Effector memory CD4-positive, alpha-beta T cell (primary cell): ENCODE measurements at places on chromosomes 1 and 21.

DNA sequence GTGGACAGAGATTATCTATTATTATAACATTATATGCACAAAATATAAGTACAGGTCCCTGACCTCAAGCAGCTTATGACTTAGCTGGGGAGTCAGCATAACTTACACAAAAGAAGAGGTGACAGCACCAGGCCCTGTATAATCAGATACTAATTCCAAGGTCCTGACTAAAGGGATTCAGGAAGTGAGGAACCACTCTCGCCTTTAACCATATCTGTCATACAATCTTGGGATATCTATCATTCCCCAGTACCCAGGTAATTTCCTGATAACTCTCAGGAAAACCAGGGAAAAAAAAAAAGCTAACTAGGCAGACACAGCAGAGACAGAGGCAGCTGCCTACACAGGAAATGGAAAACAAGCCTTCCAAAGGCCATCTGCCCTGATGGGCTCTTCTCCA, 78.5 kb upstream of the CAMK1G start:
- no peak for DNase-seq

- no peak for DNase-seq
These were observed 7.0 kb upstream of the TRIM45 start for GRCh38 chr1:117128323-117129079.

- DNase-seq: no peak
These were observed 159.4 kb downstream of the RWDD3 start for GRCh38 chr1:95393434-95393833.

GRCh38 chr1:91833946-91834345, 52.0 kb downstream of the TGFBR3 start:
- DNase-seq: no peak

DNA sequence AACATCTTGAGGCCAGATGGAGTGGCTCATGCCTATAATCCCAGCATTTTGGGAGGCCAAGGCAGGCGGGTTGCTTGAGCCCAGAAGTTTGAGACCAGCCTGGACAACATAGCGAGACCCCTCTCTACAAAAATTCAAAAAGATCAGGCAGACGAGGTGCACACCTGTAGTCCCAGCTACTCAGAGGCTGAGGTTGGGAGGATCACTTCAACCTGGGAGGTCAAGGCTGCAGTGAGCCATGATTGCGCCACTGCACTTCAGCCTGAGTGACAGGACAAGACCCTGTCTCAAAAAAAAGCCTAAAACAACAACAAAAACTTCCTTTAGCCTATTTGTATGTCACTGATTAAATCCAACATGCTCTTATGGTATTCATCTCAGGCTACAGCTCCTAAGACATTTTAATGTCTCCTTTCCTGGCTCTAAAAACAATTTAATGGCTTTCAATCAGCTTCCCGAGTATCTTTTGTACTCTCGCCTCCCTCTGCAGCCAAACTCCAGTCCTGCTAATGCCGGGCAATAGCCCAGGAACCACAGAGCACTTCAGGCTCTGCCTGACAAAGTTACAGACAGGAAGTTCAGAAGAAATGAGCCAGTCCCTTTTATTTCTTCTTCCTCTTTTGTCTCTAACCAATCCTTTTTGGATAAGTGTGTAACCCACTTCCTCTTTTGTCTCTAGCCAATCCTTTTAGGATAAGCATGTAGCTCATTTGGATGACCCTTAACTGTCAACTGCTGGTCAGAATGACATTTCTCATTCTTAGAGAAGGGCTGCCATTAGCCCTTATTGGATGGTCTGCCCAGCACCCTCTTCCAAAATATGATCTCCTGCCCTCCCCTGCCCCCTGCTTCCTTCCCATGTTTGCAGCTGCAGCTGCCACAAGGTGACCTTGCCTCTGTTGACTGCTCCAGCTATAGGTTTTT, 6.6 kb upstream of the DOP1B start:
- DNase-seq: no peak

- DNase-seq: no peak
These were observed 87.7 kb upstream of the LYPLAL1 start for GRCh38 chr1:219085988-219086387.

GRCh38 chr1:183025010-183025337, 1.8 kb downstream of the LAMC1 start:
- no peak for DNase-seq

DNA sequence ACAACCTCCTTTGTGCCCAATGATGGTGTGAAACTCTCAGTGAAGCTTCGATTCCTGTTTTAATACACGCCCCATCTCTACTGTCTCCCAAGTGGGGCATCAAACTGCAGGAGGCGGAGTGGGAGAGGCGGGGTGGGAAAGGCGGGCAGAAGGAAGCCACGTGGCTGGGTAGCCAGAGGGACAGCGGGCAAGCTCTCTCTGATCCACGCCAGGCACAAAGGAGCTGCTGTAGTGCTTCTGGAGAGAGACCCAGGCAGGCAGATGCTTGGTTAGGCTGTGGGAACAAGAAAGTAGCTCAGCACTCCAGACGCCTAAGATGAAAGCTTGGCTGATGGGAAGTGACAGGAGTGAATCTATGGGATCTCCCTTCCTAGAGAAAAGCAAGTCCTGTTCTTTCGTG, 25.7 kb downstream of the TRIM67 start:
- DNase-seq: no peak

- no peak for DNase-seq
These were observed 213.1 kb downstream of the HHAT start for GRCh38 chr1:210541680-210542358.

DNA sequence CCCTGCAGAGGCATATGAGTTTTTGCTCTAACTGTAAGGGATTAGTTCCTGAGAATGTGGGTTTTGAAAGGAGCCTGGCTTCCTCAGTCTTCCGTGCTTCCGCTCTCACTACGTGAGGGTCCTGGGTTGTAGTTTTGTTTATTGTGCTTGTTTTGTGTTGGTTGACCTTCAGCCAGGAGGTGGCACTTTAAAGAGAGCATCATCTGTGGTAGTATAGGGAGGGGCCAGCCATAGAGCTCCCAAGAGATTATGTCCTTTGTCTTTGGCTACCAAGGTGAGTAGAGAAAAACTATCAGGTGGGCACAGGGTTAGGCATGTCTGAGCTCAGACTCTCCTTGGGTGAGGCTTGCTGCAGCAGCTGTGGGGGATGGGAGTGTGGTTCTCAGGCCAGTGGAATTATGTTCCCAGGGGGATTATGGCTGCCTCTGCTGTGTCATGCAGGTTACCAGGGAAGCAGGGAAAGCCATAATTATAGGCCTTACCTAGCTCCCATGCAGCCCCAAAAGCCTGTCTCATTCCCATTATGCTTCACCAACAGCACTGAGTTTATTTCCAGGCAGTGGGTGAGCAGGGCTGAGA, 23.5 kb downstream of the CYP4B1 start:
- DNase-seq: no peak

DNA sequence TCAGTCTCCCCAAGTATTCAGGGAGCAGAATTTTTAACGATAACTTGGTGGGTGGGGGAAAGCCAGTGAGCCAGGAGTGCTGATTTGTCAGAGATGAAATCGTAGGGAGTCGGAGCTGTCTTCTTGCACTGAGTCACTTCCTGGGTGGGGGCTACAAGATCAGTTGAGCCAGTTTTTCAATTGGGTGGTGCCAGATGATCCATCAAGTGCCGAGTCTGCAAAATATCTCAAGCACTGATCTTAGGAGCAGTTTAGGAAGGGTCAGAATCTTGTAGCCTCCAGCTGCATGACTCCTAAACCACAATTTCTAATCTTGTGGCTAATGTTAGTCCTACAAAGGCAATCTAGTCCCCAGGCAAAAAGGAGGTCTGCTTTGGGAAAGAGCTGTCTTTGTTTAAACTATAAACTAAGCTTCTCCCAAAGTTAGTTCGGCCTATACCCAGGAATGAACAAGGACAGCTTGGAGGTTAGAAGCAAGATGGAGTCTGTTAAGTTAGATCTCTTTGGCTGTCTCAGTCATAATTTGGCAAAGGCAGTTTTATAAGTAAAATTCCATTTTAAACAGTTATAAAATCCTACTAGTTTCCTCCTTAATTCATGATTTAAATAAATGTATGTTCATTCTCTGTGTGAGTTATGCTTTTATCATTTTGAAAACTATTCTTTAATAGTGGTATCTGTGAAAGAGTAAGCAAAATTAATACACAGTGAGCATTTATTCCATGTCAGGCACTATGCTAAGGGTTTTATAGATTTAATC, 51.7 kb downstream of the SLC16A1 start:
- no peak for DNase-seq

DNA sequence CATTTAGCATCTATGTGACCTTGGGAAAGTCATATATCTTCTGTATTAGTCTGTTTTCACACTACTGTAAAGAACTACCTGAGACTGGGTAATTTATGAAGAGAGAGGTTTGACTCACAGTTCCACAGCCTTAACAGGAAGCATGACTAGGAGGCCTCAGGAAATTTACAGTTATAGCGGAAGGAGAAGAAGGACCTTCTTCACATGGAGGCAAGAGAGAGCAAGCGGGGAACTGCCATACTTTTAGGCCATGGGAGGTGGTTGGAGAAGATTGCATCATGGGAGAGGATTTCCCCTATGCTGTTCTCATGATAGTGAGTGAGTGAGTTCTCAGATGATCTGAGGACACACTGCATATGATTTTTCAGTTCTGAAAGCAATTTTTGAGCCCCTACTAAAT, 87.9 kb downstream of the CLEC20A start:
- DNase-seq: no peak

DNA sequence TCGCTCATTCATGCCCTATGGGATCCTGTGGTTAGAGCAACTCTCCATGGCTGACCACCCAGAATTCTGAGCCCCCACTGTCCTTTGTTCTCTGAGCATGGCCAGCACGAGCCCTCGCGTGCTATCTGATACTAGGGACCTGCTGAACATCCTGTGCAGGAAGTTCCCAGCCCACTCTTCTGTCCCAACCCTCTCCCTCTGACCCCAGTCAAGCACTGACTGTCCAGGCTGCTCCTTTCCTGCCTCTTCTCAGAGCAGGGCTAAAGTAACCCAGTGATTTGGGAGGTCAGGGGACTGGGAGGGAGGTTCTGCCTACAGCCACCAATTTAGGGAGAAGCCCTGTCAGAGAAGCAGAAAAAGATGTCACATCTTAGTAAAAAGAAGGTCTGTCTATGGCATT, 21.2 kb downstream of the CYP4B1 start:
- DNase-seq: no peak

- no peak for DNase-seq
These were observed 57.8 kb upstream of the USP24 start for GRCh38 chr1:55272994-55273393.

DNA sequence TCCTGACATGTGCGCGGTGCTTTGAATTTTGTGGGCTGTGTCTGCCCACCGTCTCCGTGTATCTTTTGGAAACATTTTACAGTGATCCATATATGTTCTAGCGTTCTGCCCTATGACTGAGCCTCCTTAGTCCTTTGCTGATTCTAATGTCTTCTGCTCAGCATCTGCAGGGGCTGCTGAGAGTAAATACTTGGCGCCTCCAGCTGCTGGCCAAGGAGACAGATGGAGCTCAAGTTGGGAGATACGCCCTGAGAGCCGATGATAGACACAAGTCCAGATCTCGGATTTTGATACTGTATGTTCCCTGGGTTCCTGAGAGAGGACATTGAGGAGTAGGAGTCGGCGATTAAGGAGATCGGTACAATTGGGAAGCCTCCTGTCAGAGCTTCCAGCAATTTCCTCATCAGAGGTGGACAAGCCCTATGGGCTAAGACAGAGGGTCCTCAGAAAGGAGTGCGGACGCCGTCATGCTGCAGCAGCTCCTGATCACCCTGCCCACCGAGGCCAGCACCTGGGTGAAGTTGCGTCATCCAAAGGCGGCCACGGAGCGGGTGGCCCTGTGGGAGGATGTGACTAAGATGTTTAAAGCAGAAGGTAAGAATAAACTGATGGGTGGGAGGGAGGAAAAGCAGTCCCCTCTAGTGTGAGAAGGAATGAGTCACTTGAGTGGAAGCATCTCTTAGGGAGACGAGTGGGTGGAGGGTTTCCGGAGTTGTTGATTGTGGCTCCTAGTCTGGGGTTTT, 390 bp downstream of the ZFP69B start:
- peak; percentile 36 for DNase-seq

DNA sequence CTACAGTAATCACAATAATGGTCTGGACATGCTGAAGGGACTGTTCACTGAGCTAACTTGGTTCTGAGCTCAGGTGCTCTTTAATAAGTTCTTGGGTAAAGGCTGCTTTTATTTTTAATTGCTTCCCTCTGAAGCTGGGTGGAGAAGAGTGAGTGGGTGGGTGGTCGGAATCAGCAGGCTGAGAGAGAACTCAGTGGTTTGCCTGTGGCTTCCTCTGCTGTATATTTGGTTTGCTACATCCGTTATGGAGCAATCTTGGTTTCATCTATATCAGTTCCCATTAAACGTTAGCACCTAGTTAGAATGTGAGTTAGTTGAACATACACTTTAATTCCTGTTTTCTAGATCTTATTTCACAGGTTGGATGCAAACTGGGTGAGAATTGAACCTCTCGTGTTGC, 23.3 kb downstream of the CNIH4 start:
- DNase-seq: peak; percentile 36

DNA sequence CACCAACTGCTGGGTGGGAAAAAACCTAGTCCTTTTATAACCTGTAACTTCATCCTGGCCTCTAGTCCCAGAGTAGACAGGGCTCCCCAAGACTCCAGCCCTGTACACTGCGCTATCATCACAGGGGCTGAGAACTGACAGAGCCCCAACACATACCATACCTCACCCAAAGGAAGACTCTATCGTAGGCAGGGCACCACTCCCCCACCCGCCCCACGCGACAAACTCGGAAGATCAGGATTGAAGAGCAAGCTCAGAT, 15.8 kb downstream of the INPP5B start:
- no peak for DNase-seq

DNA sequence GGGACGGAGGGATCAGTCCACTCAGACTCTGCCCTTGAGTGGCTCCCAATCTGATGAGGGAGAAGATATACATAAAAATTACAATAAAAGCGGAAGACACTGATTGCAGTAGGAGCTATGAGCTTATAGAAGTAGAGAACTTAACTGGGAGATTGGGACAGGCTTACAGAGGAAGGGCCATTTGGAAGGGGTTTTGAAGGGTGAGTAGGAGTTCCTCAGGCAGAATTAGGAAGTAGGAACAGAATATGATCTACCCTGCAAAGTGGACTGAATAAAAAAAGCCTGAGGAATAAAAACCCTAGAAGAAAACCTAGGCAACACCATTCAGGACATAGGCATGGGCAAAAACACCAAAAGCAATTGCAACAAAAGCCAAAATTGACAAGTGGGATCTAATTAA, 9.2 kb upstream of the WASF2 start:
- no peak for DNase-seq

DNA sequence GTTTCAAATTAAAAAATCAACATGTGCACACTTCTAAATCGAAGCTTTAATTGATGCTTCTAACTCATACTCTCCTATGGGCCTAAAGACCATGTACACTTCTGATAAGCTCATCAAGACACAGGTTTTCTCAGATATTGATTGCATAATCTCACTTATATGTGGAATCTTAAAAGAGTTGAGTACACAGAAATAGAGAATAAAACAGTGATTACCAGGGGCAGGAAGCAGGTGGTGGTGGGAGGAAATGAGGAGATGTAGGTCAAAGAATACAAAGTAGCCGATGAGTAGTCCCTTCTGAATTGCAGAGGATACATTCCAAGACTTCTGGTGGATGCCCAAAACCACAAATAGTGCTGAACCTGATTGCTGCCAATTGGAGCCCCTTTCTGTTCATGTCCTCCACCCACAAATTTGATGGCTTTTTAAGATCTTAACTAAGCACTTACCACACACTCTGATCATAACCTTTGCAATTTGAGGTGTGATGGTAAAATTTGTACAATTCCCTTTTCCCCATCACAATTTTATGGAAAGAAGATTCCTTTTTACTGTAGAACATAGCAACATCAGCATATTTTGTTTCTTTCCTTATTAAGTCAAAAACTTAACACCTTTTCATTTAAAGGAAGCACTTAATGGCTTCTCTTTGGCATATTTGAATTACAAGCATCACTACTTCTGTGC, 3.3 kb upstream of the CD1B start:
- DNase-seq: no peak

GRCh38 chr1:3779265-3779911, 6.8 kb downstream of the SMIM1 start:
- DNase-seq: no peak
